NCI-H526 (cell line): ENCODE measurements at places on chromosomes 4 and X.

DNA sequence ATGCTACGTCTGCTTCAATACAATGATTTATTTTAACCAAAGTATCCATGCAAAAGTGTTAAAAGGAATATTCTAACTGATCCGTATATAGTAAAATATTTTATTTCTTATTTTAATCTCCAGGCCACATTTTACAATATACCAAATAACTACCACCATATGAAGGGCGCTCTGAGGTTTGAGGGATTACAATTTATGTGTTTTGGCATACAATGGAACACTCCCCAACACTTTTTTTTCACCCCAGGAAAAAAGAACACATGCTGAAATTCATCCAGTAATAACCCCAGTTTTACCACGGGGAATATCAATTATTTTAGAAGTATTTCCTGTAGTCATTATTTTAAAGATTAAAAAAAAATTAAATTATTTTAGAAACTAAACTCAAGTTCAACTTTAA lies 65.4 kb downstream of the APBB2 start:
- DNase-seq: no peak

DNA sequence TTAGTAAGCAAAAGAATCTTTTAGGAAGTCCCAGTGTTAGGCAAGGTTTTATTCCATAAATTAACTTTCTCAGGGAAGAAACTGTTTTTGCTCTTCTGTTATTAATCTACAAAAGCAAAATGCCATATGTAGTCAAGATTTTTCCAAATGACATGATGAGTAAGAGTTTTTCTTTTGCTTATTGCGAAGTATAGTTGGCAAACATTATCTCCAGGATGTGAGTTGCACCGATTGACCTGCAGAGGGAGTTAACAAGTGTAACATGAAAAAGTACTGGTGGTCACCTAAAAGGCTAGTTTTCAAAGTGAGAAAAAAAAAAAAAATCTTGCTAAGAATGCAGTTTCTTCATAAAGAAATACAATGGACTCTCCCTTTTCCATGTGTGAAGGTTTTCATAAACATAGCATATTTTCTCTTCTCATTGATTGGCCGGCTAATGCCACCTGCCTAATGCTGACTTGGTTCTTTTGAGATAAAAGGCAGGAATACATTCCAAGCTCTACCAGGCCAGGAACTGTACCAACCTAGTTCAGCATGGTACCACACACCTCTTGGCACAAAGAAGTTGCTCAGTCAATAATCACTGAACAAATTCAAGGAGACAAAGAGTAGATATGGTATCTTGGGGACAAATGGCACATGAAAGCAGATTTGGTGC lies 100.2 kb downstream of the LNX1 start:
- peak; percentile 24 for DNase-seq

DNA sequence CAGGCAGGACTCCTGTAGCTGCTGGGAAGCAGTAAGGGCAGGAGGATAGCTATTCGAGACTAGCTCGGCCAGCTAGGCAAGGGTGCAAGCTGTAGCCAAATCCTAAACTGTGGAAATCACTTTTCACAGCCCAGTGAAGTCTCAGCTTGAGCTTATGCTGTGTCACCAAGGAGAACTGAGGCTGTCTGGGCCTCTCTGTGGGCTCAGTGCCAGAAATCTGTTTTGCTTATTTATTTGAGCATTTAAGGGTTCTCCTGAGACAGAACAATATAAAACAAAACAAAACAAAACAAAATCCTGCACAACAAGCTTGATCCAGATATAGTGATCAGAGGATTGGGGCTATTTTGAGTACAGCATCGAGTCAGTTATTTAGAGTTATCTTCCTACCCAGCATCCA lies 97.5 kb downstream of the FANCB start:
- DNase-seq: no peak

DNA sequence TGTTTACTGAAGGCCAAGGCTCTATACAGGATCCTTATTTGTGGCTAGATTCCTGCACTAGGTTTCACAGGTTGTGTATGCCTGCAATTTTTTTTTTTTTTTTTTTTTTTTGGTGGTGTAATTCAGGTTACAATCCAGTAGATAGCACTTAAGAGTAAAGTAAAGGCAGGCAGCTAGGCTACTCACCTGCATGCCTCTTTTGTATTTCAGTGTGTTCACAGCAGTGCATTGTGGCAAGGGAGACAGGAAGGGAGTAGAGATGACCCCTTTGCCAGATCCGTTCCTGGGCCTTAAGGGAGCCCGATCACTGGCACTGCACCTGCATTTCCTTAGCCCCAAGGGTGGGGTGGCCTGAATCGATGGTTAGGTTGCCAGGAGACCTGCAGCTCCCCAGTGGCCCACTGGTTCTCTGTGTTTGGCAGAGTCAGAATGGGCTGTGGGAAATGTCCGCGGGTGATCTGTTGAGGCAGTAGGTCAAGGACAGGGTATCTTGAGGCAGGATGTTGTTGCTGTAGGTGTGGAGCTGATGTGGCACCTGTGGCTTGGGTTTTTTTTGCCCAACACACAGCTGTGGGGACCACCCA lies 374.9 kb upstream of the AADAT start:
- DNase-seq: no peak

GRCh38 chr4:81632581-81633299 lies 161.0 kb upstream of the RASGEF1B start:
- no peak for DNase-seq

- no peak for DNase-seq
Observed at GRCh38 chr4:8516061-8516573, 64.1 kb upstream of the GPR78 start.

- DNase-seq: no peak
Observed at GRCh38 chr4:122625156-122625555, 4.3 kb upstream of the IL21 start.

DNA sequence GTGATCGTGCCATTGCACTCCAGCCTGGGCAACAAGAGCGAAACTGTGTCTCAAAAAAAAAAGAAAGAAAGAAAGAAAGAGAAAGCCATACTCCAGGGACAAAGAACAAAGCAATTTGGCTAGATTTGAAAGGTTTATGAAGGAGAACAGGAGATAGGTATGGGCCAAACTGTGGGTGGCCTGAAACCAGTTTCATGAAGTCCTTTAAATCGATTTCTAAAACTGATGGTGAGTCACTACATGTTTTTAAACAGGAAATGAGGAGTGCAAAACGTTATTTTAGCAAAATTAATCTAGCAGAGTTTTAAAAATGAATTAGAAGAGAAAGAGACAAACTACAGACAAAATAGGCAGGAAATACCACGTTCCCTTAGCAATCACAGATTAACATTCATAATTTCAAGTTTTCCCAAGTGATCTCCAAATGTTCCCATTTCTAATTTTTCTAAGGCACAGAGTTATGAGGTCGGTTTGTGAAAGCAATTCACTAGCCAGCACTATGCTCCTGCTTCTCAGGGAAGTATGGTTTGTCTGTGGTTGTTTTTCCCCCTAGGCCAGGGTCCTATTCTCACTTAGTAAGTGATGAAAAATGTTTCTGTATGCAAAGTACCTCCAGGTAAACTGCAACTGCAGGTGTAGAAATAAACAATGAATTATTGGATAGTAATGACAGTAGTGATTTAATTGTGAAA lies 190.6 kb downstream of the PPP3CA start:
- DNase-seq: no peak

DNA sequence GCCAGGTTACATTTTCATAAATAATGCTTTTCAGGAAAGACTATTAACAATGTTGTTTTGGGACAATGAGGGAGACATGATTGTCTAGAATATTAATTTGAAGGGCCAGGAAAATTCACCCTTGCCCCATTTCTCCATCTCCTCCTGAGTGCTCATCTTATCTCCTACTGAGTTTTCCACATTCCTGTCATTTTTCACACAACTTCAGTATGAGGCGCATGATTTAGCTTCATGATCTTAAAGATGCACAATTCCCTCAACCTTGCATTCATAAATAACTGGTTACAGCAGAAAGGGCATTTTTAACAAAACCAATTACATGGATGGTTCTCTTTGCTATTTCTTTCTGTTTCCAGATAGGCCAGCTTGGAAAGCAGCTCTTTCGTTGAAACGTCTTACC lies 1699.2 kb upstream of the IGFBP7 start:
- no peak for DNase-seq

- peak; percentile 8 for DNase-seq
Observed at GRCh38 chrX:112043997-112044396, 38.6 kb downstream of the TRPC5 start.

- no peak for DNase-seq
Observed at GRCh38 chrX:148204195-148204594, 223.1 kb downstream of the FMR1NB start.

GRCh38 chr4:89939994-89940393 lies 45.3 kb downstream of the MMRN1 start:
- no peak for DNase-seq

GRCh38 chr4:175927121-175927520 lies 115.1 kb upstream of the GPM6A start:
- no peak for DNase-seq

- DNase-seq: no peak
Observed at GRCh38 chr4:70739496-70740337, 18.0 kb downstream of the RUFY3 start.

- no peak for DNase-seq
Observed at GRCh38 chrX:46040001-46040400, 505.2 kb downstream of the ZNF674 start.

DNA sequence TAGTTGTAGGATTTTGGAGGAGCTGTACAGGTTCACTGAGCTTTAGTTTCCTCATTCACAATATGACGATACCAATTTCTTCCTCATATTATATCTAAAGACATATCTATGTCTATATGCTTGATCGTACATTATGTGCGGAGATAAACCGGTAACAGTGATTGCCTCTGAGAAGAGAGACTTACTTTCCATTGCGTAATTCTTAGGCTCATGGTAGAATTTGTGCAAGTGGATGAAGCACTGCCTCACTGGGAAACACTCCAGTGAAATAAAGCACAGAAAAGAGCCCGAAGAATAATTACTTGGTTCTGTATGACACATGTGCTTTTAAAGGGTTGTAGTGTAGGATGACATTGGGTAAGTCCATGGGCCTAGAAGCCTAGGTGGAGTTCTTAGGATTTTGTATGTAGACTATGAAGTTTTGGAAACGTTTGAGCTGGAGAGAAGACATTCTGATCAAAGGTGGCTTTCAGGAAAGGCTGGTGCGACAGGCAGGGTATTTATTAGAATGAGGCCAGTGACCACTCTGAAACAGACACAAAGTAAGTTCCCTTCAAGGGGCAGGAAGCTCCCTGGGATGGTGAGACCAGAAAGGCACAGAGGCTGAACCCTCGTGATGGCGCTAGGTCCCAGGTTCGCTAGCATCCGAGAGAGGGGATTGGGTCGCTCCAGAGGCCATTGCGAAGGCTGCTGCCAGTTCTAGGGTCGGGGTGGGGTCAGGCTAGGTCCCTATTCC lies 649 bp upstream of the VBP1 start:
- peak; percentile 42 for DNase-seq

DNA sequence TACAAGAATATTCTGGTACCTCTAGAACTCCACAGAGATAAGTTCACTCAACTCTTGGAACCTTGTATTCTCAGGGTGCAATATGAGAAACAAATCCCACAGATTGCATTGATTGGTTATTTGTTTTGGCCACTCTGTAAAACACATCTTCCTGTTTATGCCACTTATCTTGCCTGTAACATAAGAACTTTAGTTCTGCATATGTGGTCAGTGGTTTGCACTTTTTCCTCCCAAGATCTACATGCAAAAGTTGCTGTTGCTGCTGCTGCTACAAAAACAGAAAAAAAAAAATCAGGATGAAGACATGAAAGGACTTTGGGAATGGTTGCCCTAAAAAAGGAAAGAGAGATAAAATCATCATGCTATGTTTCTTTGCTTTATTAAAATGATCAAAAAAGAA lies 9.6 kb downstream of the ODAPH start:
- no peak for DNase-seq

DNA sequence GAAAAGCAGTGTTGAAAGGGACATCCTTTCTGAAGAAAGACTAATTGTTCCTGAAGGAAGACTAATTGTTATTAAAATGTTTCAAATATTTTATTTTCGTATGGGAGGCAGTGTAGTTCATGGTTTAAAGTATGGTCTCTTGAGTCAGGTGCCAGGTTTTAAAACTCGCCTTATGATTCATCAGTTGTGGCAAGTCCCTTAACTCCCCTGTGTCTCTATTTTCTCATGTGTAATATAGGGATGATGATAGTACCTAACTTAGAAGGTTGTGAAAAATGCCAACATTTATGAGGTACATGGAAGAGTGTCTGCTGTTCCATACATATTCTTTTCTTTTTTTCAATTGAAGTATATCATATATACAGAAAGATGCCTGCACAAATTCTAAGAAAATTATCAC lies 414.2 kb upstream of the DIPK2B start:
- DNase-seq: no peak

- DNase-seq: no peak
Observed at GRCh38 chr4:10347281-10347795, 109.9 kb downstream of the ZNF518B start.

GRCh38 chrX:41335958-41336331 lies 2.0 kb downstream of the DDX3X start:
- no peak for DNase-seq

DNA sequence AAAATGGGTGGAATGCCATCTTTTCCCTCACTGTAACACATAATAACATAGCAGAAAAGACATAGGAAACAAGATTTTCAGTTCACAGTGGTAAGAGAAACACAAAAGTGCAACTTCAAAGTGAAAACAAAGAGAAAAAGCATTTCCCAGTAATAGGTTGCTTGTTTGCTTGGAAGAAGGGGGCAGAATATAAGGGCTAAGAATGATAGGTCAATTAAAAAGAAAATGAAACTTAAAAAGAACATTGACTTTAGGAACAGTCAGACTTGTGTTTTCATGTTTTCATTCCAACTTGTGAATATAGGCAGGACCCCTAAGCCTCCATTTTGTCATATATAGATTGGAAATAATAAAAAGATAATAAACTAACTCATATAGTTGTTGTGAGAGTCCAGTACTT lies 168.2 kb upstream of the PPP3CA start:
- no peak for DNase-seq

GRCh38 chrX:132467989-132468388 lies 20.8 kb downstream of the MBNL3 start:
- no peak for DNase-seq

GRCh38 chr4:61478340-61478739 lies 278.2 kb downstream of the ADGRL3 start:
- no peak for DNase-seq

DNA sequence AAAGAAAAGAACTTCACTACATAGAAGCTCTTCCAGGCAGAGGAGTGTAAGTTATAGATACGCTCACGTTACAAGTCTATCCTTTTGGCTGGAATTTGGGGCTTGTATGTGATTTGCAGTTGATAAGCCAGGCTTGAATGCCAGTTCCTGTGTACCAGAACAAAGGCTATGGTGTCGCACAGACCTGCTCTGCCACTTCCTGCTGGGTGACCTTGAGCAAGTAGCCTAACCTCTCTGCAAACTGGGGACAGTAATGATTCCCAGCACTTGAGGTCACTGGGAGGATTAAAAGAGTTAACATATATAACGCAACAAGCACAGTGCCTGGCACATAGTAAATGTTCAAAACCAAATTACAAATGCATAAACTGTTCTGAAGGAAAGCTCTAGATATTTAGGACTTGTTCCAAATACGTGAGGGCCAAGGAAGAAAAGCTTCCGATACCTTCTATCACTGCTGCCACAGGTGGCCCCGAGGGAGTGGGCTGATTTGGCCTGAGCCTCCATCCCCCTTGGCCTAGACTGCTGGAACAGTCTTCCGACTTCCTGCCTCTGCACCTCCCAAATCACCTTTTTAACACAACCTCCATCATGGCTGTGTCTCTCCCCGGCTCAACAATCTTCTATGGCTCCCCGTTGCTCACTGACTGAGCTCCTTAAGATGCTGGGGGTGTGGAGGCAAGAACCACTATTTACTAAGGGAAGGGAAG lies 1.3 kb upstream of the SOWAHD start:
- no peak for DNase-seq

- DNase-seq: no peak
Observed at GRCh38 chr4:159134429-159134828, 31.6 kb downstream of the RAPGEF2 start.

GRCh38 chr4:126364311-126364911 lies 1049.7 kb downstream of the FAT4 start:
- DNase-seq: no peak
